ENCODE measurements at places on chromosomes 11 and 22. TPM values are rescaled to one million over a fixed set of nuclear protein-coding genes. Genes with fewer than 3 reads are reported as not detected.

- no peak for DNase-seq
These were observed 420.7 kb upstream of the CADM1 start for GRCh38 chr11:115924744-115925567.

DNA sequence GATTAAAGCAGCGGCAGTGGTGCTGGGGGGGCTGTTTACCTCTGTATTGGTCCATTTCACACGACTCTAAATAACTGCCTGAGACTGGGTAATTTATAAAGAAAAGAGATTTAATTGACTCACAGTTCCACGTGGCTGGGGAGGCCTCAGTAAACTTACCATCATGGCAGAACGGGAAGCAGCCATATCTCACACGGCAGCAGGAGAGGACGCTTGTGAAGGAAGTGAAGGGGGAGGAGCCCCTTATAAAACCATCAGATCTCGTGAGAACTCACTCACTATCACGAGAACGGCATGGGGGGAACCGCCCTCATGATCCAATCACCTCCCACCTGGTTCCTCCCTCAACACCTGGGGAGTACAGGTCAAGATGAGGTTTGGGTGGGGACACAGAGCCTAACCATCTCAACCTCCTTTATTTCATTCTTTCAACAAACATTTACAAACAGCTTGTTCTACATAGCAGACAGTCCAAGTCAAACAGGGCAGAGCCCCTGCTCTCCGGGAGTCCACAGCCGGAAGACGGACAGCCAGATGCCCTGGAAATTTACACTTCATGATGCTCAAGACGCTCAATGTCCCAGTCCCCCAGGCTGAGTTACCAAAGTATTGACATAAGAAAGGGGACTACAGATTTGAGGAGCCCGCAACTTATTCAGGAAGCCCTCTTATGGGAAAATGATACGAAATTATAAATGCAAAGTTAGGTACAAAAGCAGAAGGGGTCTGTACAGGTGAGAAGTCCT is 26.3 kb upstream of the HMGXB4 start:
- no peak for DNase-seq

- DNase-seq = no peak
These were observed 16.6 kb downstream of the TST start for GRCh38 chr22:37002633-37003032.

DNA sequence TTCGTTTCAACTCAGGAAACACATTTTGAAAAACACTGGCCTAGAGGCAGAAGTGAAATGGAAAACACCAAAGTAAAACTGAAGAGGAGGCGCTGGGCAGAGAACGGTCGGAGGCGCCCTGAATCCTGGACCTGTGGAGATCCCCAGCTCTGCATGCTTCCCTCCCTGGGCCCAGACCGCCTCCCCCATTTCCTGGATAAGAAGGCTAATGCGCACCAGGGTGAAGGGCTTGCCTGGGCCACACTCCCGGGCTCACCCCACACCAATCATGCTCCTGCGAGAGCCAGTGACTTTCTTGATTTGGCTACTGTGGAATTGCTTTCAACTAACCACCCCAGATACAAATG is 167.1 kb downstream of the CRYBB2 start:
- no peak for DNase-seq

- no peak for DNase-seq
These were observed 53.8 kb upstream of the AMPD3 start for GRCh38 chr11:10401256-10401655.

DNA sequence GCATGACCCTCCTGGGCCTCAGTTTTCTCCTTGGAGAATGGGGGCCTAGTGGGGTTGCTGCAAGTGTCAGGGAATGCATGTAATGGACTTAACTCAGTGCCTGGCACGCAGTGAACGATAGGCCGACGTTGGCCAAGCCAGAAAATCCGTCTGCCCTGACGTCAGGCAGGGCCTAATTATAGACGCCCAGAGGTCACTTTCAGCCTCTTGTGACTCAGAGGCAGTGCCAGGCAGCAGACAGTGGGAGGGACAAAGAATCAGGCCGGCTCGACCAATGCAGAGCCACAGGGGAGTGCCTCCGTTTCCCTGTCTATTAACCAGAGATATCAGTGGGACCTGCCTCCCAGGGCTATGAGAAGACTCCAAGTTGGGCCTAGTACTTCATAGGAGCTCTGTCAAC is 115.0 kb downstream of the MN1 start:
- no peak for DNase-seq

GRCh38 chr11:4916581-4916980 is 2.6 kb downstream of the OR51G2 start:
- DNase-seq = no peak

DNA sequence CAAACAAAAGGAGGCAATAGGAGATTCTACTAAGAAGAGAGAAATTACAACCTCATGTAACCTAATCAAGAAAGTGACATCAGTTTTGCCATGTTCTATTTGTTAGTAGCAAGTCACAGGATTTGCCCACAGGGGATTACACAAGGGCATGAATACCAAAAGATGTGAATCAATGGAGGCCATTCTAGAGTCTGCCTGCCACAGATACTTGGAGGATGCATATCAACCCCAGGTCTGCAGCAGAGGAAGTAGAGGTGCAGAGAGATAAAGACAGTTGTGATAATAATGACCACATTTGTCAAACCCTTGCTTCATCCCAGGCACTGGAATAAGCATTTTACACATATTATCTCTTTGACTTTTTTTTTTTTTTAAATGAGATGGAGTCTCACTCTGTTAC is 2.4 kb upstream of the ASCC2 start:
- DNase-seq = no peak

- DNase-seq = no peak
These were observed 228.2 kb upstream of the ZC3H12C start for GRCh38 chr11:109864834-109865547.

DNA sequence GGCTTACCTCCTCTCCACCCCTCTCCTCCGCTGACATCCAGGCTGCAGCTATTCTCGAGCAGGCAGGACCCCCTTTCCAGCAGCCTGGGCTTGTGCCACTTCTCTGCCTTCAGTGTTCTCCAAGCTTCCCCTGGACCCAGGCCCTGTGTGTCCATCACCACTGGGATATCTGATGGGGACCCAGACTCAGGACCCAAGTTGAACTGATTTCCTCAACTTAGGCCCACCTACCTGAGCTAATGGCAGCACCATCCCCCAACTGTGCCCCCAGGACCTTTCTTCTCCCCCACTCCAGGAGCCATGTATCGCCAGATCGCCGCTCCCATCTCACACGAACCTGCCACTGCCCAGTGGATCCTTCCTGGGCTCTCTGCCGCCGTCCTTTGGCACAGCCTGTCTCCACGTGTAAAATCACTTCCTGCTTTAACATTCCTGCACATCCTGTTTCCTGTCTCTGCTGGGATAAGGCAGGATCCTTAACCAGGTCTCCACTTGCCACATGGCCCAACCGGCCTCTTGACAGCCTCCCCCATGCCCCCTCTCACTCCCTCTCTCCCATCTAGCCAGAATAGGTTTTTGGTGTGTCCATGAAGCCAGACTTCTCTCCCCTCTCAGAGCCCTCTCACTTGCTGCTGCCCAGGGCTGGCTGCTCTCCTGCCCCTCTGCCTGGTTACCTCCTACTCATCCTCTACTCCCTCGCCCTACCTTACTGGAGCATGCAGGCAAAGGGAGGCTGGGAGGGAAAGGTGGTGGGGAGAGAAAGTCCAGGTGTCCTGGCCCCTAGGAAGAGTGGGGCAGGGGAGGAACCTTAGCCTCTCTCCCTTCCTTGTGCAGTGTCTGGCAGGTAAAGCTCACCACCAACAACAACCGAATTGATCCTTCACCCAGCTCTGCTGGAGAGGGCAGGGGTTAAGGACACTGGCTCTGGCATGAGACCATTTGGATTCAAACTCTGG is 9.4 kb downstream of the SPATA19 start:
- no peak for DNase-seq

GRCh38 chr11:93694557-93694956 is 33.1 kb downstream of the CEP295 start:
- DNase-seq = no peak

DNA sequence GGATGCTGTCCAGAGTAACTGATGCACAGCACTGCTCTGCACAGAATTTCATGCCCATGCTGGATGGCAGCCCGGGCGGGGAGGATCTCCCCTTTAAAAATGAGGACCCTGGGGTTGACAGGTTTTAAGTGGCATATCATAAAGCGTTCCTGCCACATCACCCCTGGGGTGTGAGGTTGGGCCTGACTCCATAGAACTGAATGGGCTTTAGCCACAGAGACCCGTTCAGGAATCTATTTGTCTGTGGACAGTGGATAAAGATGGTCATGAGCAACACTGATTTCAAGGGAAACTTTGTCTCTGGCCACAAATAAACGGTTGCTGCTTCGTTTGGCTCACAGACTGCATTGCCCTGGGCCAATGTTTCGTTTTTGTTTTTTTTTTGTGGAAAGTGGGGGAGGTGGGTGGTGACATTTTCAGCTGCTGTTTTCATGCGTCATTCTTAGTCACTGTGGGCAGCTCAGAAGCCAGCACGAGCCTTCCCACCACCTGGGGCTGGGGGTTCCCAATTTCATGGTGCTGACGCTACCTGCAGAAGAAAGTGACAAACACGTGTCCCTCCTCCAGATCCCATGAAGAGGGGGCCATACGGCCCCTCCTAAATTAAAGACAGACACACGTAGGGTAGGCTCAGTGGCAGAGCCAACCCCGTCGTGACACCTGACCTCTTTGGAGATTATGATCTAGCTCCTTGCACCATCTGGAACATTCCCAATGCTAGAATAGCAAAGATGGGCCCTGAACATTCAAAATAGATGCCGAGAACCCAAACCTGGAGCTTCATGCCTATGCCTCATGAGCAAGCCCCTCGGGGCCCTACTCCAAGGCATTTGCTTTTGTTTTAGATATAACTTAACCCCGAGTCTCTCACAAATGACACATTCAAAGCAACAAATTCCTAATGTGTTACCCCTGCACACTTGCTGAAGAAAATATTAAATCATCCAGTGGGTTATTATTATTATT is 54.8 kb upstream of the PHF21B start:
- DNase-seq = no peak

DNA sequence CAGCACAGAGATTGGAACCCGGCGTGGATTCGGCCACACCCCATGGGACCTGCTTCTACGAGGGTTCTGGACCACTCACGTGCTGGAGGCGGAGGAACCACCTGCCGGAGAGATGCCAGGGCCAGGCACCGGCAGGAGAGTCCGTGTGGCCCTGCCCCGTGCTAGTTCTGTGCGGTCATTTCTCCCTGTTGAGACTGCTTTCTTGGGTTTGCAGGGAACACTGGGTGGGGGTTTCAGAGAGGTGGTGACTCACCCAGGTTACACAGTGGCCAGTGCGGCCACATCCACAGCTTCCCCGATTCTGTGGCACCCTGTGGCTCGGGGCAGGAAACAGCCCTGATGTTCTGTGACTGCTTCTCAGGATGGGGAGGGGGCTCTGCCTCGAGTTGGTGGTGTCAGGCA is 3.6 kb upstream of the PHLDA2 start:
- peak; percentile 65 for DNase-seq

DNA sequence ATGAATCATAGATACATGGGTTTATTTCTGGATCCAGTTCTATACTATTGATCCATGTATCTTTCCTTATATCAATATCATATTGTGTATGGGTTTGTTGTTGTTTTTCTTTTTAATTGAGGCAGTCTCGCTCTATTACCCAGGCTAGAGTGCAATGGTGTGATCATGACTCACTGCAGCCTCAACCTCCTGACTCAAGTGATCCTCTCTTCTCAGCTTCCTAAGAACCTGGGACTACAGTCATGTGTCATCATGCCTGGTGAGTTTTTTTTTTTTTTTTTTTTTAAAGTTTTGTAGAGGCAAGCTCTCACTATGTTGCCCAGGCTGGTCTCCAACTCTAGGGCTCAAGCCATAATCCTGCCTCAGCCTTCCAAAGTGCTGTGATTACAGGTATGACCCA is 1589.4 kb upstream of the TENM4 start:
- no peak for DNase-seq

DNA sequence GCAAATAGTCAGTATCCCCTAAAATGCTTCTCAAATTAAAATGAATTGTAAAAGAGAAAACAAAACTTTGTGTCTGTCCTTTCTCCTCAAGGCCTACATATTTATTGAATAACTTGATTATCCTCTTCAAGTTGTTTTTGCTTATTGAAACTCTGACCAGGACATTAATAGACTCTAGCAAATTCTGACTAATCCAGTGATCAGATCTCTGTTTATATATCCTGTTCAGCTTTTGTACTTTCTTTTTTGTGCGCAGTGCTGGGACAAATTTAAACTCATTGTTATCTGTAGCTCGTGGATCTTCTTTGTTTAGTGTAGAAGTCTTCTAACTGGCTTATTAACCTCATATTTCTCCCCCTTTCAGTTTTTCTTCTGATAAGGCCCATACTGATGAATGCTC is 139.9 kb upstream of the SORL1-AS1 start:
- DNase-seq = no peak

The INCENP gene
- 22.9 TPM for total RNA-seq

The PGA5 gene
- total RNA-seq = not detected

The RBM4 gene
- 85.9 TPM for total RNA-seq

The OR56A1 gene
- total RNA-seq = not detected

The VSIG10L2 gene
- total RNA-seq = not detected

The LRRC55 gene
- not detected for total RNA-seq

The RRAS2 gene
- total RNA-seq = 70.4 TPM

The OR8B3 gene
- not detected for total RNA-seq

The BIRC3 gene
- total RNA-seq = 39.5 TPM

The METTL15 gene
- 12.6 TPM for total RNA-seq
